ENCODE measurements at places on chromosomes 1 and 21.

DNA sequence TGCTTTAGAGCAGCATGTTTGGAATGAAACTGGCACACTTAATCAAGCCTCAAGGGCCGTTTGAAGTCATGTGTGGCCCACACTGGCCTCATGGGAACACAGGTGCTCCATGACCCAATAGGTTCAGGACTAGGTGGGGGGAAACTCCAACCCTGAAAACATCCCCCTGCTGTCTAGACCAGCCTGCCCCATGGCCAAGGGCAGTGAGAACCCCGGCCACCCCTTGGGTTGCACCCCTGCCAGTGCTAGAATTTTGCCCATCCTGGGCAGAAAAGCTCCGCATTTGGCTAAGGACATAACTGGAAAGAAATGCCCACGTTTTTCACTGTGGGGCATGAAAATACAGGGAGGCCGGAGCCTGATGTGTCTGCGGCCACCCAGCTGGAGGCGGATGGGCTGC, 6.1 kb upstream of the PTGER3 start:
- no peak for DNase-seq

GRCh38 chr1:76857138-76857537, 10.1 kb upstream of the ST6GALNAC5 start:
- no peak for DNase-seq

DNA sequence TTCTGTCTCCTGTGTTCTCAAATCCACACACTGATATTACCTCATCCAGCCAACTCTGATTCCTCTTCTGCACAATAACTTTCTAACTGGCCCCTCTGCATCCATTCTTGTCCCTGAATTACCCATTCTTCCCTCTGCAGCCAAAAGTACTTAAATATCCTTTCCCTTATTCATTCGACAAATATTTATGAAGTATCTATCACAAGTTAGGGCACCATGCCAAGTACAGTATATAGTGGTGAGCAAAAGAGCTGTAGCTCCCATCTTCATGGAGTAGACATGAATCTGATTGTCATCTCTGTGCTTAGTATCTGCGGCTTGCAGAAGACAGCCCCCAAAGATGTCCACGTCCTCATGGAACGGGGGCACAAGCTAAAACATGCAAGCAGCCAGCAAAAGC, 316.8 kb downstream of the SETD4 start:
- no peak for DNase-seq

GRCh38 chr1:230140221-230141020, 73.4 kb downstream of the GALNT2 start:
- no peak for DNase-seq

DNA sequence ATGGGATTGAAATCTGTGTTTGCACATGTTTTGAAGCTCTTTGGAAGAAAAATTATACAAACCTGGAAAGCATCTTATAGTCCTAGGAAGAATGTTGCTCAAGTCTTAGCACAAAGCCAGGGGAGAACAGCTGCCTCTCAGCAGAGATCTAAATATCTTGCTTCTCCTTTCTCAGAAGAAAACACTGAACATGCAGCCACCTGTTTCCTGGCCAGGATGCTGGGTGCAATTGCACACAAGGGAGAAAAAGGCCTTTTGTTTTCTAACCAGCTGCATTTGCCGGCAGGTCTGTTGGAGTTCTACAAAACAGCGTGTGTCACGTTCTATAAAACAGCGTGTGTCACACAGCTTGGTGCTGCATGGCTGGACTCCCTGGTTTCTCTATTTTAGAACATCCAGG, 259.6 kb upstream of the PLD5 start:
- DNase-seq, result no peak

DNA sequence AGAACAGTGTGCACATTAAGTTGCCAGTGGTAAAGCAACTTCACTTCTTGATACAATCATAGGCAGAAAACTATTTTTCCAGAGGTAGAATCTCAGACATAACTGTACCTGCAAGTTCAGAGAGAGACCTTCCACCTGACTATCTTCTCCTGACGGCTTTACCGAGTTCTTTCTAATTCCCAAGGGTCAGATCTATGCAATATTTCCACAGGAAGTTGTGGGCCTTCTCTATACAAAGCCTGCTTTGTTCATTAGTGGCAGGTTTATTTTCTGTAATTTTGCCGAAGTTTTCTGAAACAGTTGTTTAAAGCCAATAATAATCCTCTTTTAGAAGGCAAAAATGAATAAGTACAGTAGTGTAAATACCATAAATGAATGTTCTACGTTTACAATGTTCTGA, 58.2 kb upstream of the RCC1 start:
- DNase-seq, result no peak

- peak; percentile 52 for DNase-seq
Observed at GRCh38 chr21:42609811-42610210, 43.6 kb upstream of the PDE9A start.

All from stimulated activated CD8-positive, alpha-beta memory T cell treated with anti-CD3 and anti-CD28 coated beads, Interleukin-15, amount 100 ng/mL, for 48 hours (primary cell).